ENCODE measurements at places on chromosomes 11 and 22.

GRCh38 chr11:133968300-133968699 lies 11.5 kb upstream of the IGSF9B start:
- no peak for DNase-seq

GRCh38 chr22:35622191-35622913 lies 5.2 kb upstream of the MB start:
- no peak for DNase-seq

GRCh38 chr22:21078916-21079315 lies 33.2 kb downstream of the LRRC74B start:
- no peak for DNase-seq

- DNase-seq = no peak
Observed at GRCh38 chr22:24571266-24571665, 15.5 kb downstream of the SNRPD3 start.

- DNase-seq = no peak
Observed at GRCh38 chr22:37211075-37211865, 1.0 kb downstream of the SSTR3 start.

- peak; percentile 55 for DNase-seq
Observed at GRCh38 chr22:30591191-30591587, 521 bp downstream of the PES1 start.

- no peak for DNase-seq
Observed at GRCh38 chr11:75627906-75628668, 40.8 kb downstream of the MAP6 start.

DNA sequence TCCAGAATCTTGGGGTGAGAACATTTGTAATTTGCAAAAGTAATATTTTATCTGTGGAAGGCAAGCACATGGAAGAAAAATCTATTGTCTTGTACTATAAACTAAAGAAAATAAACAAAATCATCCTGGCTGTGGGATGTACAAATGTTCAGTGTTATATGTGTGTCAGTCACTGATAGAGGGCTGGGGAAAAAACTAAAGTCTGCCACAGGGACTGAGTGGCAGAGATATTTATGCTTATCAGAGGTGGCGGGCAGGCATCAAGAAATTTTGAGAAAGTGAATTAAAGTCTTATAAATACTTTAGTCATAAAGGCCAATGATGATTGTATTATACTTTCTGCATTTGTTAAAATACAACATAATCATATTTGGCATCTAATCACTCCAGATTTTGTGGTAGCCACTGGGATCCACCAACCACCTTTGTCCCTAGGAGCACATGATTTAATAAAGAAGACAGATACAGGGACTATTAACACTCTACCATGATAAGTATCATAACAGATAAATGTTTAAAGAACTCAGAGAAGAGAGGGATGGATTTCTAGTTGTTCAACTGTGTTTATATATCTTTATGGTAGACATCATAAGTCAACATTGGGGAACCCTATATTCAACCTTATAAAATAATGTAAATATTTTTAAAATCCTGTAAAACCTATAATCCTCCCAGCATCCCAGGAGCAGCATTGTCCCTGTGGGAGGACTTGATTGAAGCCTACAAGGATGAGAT lies 2.6 kb upstream of the ENDOD1 start:
- DNase-seq = no peak

- DNase-seq = no peak
Observed at GRCh38 chr11:34169686-34170085, 64.3 kb downstream of the NAT10 start.

GRCh38 chr11:43164831-43165230 lies 147.0 kb upstream of the API5 start:
- DNase-seq = no peak

GRCh38 chr11:25988178-25988577 lies 343.8 kb upstream of the ANO3 start:
- no peak for DNase-seq

GRCh38 chr11:72085621-72086351 lies 5.1 kb downstream of the LRRC51 start:
- no peak for DNase-seq

DNA sequence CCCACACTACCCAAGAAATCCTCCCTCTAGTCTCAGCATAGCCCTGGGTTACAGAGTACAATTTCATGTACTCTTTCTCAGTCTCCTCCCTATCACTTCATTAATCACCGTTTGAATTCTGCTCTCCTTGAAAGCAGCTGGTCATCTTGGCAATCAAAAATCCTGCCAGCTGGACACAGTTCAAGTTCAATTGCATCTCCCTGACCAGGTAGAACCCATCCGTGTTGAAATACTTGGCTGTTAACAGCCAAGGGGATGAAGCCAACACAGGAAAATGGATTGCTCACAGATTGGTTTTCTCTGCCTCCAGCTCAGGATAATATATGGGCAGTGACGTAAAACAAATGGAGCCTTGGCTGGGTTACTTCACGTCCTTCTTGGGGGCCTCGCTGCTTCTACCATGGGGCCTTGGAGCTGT lies 55.1 kb upstream of the GRK3 start:
- DNase-seq = peak; percentile 68

DNA sequence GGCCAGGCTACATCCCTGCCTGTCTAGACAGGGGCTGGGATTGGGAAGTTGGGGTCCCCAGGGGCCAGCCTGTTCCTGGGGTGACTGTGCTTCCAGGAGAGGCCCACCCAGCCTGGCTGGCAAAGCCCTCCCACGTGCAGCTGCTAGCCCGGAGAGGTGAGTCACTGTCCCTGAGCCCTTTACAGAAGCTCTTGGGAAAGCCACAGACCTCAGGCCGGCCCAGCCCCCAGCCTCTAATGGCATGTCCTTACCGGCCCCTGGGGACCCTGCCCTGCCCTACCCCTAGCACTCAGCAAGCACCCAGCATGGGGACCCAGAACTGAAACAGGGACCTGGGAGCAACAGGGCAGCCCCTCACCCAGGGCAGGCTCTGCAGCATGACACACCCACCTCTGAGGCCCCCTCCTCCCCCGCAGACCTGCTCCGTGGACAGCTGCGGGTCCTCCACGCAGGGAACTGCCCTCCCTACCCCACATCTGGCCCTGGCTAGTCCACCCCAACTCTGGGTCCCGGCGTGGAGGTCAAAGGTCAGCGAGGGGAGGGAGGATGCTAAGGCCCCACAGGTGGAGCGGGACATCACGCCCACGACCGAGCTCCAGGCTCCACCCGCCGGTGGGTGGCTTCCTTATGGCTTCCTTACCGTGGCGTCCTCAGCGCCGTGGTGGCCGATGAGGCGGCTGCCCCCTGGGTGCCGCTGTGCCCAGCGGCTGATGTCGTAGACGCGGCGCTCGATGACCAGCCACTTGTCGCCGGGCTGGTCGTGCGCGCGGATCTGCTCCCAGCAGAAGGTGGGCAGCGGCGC lies 615 bp downstream of the FADS3 start:
- peak; percentile 58 for DNase-seq

DNA sequence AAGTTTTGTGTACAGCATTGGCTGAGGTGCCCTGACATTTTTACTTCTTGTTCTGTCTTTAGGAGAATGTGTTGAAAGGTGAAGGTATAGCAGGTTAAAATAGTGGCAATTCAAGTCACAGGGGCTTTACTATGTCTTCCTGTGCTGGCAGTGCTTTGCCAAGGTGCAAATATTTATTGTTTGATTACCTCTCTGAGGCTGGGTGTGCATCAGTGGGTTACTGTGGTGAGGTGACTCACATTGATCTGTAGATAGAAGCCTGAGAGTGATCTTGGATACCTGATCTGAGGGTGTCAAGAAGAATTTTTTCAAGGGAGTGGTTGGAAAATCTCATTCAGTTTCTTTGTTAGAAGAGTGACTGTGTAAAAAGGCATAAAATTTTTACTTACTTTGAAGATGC lies 90.0 kb downstream of the ARHGAP42 start:
- no peak for DNase-seq

- DNase-seq = peak; percentile 64
Observed at GRCh38 chr11:2835296-2835695, 50.3 kb downstream of the CDKN1C start.

GRCh38 chr11:65932558-65932919 lies 12.7 kb upstream of the TSGA10IP start:
- peak; percentile 24 for DNase-seq

- DNase-seq = no peak
Observed at GRCh38 chr11:61280883-61281580, 14.1 kb downstream of the VWCE start.
